Inflammatory macrophage (primary cell): ENCODE measurements at places on chromosomes 6 and 20.

DNA sequence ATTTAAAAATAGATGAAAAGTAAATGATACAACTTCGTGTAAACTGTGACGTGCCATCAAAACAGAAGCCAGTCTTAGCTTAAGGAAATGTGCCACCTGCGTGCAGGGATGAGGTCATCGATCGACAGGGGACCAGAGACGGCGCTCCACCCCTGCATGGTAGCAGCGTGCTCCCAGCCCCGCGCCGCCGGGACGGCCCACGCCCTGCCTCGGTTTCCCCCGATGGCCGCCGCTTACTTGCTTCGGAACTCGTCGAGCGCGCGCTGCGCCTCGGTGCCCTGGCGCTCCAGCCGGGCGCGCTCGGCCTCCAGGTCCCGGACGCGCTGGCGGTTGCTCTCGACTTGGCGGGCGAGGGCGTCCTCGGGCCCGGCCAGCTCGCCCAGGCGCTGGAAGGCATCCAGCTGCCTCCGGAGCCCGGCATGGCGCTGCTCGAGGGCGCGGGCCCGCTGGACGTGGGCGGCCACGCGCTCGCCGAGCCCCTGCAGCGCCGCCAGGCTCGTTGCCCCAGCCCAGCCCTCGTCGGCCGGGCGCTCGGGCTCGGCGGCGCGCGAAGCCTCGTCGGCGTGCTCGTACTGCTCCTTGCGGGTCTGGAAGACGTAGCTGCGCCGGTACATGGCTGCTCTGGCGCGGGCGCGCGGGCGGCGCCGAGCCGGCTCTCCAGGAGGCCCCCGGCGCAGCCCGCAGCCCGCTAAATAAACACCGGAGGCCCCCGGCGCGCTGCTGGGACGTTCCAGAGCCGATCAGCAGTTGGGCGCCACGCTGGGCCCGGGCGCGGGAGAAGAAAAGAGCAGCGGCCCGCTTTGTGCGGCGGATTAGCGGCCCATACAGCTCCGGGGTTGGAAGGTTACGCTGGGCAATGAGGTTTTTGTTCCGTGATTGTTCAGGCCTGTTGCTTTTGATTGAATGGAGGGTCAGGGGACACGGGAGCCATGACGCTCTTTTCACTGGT is at the start of gene BFSP1:
TSS of gene BFSP1 (minus strand) at position 664 of the 949 bp plus-strand sequence. CDS start at position 614, 50 bp downstream.
- peak; percentile 63 for DNase-seq

DNA sequence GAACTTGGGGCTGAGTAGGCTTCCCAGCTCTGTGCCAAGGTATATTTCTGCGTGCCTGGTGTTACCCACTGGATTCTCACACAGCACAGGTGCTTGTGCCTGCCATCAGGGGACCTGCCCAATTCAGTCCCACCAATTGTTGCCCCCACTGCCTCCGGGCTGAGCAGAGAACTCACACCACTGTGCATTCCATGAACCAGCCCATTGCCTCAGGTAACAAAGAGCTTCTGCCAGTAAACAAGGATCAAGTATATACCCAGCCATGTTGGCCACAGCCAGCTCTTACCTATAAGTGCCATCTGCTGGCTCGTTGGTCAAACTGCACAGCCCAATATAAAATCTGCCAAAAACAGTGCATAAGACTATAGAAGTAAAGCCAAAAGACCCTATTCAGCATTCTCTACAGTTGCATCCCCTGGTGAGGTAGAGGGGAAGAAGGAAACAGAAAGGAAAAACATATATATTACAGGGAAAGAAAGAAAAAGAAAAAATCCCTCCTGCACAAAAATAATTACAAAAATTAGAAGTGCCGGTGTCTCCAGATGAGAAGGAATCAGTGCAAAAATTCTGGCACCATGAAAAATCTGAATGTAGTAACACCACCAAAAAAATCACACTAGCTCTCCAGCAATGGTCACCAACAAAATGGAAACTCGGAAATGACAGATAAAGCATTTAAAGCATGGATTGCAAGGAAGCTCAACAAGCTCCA is 241.4 kb downstream of the IBTK start:
- peak; percentile 40 for DNase-seq

DNA sequence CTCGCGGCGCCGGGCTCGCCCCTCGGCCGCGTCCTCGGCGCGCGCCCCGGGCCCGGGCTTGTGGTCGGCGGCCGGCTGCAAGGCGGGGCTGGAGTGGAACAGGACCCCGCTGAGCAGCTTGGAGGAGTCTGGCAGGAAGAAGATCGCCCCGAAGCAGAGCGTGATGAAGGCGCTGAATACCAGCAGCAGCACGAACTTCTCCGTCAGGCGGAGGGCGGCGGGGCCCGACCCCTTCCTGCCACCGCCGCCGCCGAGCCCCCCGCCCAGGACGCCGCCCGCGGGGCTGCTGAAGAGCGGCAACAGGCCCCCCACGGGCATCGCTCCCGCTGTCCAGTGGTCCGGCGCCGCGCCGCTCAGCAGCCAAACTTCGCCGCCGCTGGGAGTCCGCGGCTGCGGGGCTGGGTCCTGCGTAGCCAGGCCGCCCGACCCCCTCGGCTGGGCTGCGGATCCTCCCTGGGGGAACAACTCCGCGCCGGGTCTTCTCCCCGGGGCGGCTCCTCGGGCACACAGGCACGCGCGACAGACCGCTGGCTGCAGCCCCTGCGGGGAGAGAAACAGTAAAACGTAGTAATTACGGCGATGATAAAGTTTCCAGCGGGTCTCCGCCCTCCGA is 707 bp downstream of the MAN1A1 start:
- DNase-seq = no peak

GRCh38 chr20:56166781-56167465 is 81.6 kb upstream of the MC3R start:
- DNase-seq = no peak

GRCh38 chr20:9837634-9838033 is 1.2 kb downstream of the PAK5 start:
- no peak for DNase-seq

DNA sequence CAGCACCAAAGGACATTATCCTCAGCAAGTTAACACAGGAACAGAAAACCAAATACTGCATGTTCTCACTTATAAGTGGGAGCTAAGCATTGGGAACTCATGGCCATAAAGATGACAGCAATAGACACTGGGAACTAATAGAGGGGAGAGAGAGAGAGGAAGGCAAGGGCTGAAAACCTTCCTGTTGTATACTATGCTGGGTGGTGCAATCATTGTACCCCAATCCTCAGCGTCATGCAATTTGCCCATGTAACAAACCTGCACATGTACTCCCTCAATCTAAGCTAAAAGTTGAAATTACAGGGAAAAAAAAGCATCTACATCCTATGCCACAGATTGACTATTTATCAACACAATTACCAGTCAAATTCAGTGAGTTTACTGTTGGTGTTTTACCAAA is 20.0 kb upstream of the VNN1 start:
- DNase-seq = peak; percentile 40

DNA sequence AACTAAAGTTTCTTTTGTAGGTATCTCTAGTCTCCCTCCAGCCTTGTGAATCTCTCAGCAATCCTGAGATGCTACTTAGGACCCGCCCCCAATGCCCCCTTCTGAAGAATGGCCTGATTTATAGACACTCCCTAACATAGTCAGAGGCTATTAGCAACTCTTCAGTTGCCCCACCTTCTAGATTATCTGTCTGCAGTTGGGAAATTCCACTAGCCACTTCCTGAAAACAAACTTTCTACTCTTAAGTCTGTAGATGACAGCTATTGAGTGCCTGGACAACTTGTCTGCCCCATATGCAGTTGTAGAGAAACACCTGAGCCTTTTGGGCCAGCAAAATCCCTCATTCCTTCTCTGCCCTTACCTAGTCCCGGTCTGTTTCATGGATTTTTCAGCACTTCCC is 188.2 kb upstream of the PREP start:
- peak; percentile 83 for DNase-seq

DNA sequence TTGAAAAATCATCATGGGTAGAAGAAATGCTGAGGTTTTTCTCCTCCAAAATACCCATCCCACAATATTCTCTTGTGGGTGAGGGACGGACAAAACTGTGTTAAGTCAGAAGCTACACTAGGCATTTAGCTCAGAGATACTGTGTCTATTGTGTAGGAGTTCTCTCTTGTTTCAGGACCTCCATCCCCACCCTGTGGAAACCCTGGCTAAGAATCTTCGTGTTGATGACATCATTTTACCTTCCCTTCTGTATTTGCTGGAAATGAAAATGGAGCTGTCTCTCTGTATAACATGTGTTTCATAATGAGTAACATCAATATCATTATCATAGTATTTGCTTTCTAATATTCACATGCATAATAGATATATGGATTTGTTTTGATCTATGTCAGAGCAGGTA is 1193.0 kb upstream of the CITED2 start:
- no peak for DNase-seq

GRCh38 chr6:128410584-128410983 is 109.8 kb downstream of the PTPRK start:
- no peak for DNase-seq

GRCh38 chr20:24017458-24017755 is 28.8 kb upstream of the GGTLC1 start:
- DNase-seq = no peak

DNA sequence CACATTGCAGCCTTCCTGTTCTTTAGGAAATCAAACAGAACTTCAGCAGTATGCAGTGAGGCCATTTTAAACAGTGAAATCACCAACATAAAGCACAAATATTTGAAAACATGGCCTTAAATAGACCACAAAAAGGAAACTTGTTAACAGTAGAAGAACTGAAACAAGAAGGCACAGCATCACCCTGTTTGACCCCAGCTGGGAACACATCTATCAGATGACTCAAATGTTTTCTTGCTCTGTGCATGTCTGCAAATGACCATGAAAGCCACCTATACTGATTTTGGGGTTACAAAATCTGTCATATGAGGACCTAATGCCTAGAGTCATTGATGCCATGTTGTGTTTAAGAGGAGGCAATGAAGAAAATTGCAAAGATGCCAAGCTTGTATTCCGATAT is 123.8 kb upstream of the ADGRF1 start:
- DNase-seq = peak; percentile 82

DNA sequence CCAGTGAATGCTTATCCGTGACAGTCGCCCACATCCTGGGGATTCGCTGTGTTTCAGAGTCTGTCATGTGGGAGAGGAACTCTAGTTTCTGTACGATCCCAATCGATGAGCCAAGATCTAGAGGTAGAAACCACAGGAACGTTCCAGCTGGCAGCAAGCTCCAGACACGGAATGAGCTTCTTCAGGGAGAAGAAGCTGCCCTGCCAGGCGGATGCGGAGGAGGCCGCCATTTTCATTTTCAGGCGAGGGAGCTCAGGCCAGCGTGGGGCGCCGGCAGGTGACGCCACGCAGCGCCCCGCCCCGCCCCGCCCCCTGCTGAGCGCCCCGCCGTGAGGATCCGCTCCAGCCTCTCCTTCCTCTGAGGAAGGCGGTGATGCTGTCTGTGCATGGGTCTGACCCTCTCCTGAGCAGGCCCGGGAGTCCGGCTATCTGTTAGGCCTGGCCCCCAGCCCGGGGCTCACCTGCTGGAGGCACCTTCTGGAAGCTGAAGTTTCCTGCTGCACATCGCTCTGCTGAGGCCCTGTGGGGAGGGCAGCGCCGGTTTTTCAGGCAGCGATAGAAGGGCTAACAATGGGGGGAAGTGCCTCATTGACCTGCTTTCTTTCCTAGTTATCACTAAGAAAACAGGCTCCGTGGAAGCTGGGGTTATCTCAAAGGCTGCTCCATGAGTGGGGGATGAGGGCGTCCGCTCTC is 147.5 kb downstream of the ERMARD start:
- no peak for DNase-seq

DNA sequence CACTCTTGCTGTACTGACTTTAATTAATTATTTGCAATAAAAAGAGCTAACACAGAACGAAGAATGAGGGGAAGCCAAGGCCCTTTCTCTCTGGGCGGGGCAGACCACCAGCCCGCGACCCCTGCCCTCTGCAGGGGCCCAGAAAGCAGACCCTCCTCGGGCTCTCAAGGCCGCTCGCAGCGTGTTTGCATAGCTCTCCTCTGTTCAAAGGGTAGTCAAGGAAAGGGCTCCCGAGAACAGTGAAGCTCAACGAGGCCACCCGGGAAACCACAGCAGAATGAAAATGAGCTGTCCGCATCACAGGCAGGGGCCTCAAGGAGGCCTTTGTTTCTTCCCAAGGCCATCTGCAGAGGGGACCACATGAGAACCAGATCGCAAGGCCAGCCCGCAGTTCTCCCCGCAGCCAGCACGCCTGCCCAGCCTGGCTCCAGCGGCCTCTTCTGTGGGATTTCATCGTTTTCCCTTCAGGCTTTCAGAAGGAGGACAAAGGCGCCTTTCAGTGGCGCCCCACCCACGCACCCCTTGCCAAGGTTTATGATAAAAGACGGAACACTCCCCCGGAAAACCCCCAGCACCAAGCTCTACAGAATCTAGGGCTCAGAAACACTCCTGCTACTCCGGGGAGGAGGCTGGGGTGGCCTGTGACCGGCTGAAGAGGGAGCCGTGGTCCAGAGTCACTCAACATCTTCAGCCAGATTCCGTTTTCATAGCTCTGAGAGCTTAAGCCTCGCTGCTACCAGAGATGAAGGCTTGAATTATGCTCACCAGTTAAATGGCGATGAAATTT is 25.3 kb downstream of the ACSS1 start:
- DNase-seq = no peak

- DNase-seq = no peak
Measured at GRCh38 chr6:14544666-14545065, 427.1 kb downstream of the CD83 start.

GRCh38 chr6:110575925-110576463 is 99.6 kb upstream of the SLC22A16 start:
- no peak for DNase-seq

DNA sequence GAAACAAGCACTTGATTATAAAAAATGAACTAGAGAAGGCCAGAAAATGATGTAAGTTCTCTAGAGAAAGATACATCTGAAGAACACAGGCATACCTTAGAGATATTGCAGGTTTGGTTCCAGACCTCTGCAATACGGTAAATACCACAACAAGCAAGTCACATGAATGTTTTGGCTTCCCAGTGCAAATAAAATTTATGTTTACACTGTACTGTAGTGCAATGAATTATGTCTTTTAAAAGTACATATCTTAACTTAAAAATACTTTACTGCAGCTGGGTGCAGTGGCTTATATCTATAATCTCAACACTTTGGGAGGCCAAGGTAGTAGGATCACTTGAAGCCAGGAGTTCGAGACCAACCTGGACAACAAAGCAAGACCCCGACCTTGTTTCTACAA is 10.9 kb upstream of the KIAA1586 start:
- no peak for DNase-seq

GRCh38 chr20:35849706-35850105 is 77.9 kb downstream of the PHF20 start:
- DNase-seq = no peak

- DNase-seq = no peak
Measured at GRCh38 chr6:73058736-73059135, 166.6 kb downstream of the KHDC1L start.

GRCh38 chr20:63234693-63235398 is 859 bp upstream of the BIRC7 start:
- DNase-seq = no peak
